ENCODE measurements at places on chromosomes 2 and 18.

- no peak for DNase-seq
These were observed 815 bp downstream of the GMCL1 start for GRCh38 chr2:69830045-69830905.

DNA sequence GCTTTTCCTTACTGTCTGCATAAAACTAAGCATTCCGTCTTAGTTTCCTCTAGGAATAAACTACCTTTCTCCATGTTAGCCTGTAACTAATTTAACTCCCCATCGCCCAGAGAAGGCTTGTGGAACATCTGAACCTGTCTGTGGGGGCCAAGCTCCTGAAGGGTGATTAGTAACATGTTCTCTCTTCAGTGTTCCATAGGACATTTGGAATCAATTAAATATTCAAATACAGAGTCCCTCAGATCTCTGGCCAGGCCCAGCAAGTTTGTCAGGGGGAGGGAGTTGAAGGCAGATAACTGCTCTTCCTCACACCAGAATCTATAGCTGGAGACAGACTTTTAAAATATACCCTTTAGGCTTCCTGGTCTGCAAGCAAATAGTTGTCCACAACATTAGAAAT lies 8.8 kb downstream of the RDH14 start:
- no peak for DNase-seq

DNA sequence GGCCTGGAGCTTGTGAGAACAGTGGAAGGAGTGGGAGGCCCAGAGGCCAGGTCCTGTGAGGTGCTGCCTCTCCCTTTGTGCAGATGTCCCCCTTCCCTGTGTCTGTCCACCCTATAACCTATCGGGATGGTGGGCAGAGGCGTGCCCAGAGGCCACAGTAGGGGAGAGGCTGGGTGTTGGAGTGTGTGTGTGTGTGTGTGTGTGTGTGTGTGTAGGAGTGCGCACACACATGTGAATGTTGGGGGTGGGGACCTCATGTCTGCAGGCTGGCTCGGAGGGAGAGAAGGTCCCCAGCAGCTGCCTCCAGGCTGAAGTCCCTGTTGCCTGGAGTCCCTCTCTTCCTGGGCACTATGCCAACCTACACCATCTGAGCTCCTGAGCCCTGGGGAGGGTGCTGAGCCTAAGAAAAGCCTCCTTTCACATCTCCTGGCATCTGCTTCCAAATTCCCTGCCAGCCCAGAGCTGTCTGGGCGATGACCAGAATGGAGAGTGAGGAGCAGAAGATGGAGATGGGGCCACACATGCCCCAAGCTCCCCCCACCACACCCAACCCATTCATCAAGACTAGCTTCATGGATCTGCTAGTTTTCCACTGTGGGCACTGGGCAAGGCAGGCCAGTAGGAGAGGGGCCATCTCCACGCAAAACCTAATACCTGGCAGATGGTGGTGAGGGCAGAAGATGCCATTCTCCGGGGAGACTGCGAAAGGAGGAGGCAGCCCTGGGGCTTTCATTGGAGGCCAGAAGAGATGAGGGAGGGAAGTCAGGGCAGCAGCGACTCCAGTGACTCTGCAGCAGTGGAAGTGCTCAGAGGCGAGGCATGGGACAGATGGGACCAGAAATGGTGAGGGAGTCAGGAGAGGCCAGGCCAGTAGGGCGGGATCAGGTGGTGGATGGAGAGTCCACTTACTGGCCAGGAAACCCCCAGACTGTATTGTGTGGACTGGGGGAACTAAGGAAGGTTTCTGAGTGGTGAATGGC lies 20.3 kb downstream of the KCNK3 start:
- no peak for DNase-seq

- DNase-seq: no peak
These were observed 19.7 kb upstream of the NYAP2 start for GRCh38 chr2:225379856-225380255.

GRCh38 chr2:178933493-178933892 lies 116.4 kb downstream of the CCDC141 start:
- no peak for DNase-seq

DNA sequence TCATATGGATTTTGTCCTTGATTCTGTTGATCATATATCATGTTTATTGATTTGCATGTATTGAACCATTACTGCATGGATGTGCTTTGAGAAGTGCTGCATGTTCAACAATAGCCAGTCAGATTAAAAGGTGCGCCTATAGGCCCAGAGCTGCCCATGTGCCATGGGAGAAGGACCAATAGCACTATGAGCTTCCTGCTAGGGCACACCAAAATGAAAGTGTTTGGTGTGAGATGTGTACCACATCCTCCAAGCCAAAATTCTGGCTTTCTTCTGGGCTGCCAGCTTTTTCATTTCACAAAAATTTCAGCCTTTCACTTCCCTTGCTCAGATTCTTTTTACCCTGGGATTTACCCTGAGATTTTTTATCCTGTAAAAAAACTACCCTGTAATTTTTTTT lies 34.8 kb upstream of the MMADHC start:
- DNase-seq: no peak

DNA sequence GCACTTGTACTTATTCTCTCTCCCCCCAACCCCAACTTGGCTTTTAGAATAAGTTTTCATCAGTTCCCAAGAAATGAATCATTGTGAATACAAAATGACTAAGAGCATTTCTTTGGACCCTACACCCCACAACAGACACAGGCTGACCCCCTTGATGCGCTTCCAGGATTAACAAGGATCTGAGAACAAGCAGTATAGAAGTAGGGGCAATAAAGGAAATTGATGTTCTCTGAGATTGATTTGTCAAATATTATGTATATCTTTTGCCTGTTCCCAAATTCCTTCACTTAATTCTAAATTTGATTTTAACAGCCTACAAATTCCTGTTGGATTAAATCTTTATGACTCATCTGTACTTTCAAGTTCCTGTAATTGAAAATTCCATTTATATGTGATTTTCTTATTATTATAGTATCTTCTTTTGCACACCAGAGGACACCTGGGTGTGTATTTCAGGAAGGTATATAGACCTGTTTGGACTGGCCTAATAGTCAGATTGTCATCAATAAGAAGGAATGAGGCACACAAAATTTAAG lies 10.2 kb upstream of the PTPN4 start:
- no peak for DNase-seq

- no peak for DNase-seq
These were observed 269.5 kb downstream of the NEDD4L start for GRCh38 chr18:58313491-58314032.

GRCh38 chr2:42084231-42084671 lies 36.4 kb downstream of the PKDCC start:
- DNase-seq: no peak
